ENCODE measurements at places on chromosomes 5 and 9.

DNA sequence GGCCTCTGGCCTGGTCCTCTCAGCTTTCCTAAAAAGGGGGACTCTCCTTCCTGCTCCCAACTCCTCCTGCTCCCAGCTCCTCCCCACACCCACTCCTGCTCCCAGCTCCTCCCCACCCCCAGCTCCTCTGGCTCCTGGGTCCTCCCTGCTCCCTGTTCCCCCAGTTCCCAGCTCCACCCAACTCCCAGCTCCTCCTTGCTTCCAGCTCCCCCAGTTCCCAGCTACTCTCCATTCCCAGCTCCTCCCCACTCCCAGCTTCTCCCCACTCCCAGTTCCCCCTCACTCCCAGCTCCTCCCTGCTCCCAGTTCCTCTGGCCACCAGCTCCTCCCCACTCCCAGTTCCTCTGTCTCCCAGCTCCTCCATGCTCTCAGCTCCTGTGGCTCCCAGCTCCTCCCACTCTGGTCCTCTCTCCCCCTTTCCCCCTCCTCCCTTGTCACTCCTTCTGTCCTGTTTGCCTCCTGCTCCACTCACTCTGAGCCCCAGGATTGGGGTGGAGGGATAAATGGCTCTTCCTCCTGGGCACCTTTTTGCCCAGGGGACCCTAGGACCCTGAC, 75.7 kb downstream of the KCNT1 start:
- no peak for DNase-seq

- DNase-seq = no peak
Measured at GRCh38 chr9:112046181-112046580, 128.9 kb downstream of the SUSD1 start.

GRCh38 chr5:139027150-139027549, 152.0 kb upstream of the LRRTM2 start:
- no peak for DNase-seq

- no peak for DNase-seq
Measured at GRCh38 chr5:154542581-154542980, 64.6 kb upstream of the HAND1 start.

DNA sequence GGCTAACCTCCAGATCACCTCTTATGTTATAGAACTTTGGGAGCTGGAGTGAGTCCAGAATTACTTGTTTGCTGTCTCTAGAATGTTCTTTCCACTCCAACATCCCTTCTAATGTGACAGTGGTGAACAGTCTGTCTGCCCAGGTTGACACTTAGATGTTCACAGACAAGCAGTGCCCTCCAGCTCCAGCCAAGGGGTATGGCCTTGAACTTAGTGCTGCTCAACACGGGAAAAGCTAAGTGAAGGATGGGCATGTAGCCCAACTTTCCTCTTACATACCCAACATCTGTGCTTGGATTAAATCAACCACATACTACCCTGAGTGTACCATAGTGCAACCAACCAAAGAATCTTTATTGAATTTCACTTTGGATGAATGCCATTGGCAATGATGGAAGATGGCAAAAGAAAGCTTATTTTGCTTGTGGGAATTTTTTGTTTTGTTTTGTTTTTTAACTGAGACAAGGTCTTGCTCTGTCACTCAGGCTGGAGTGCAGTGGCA, 201.2 kb downstream of the NXNL2 start:
- DNase-seq = no peak

- no peak for DNase-seq
Measured at GRCh38 chr5:452978-453710, 10.2 kb downstream of the EXOC3 start.

DNA sequence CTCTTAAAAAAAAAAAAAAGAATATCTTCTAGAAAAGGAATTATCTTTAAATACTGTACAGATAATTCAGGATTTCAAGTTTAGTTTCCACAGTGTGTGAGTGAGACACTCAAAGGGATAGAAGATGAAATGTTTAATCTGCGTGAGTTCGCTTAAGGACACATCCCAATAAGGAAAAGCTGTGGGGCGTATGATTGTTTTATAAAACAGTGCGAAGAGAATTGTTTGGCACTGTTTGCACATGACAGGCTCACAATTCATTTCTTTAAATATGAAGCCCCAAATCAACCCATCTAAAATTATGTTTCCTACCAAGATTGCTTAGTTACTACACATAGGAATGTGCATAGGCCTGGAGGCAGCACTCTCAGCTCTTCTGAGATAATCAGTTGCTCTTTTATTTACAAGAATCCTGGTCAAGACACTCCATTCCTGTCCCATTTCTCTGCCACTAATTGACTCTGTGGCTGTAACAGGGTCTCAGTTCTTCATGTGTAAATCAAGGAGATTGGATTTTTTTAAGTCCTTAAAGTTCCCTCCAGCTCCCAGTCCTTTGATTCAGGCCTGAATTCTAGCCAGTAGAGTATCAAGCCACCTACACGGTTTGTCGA, 60.1 kb downstream of the BHMT start:
- no peak for DNase-seq

- DNase-seq = no peak
Measured at GRCh38 chr9:93667627-93668026, 91.2 kb downstream of the PHF2 start.

DNA sequence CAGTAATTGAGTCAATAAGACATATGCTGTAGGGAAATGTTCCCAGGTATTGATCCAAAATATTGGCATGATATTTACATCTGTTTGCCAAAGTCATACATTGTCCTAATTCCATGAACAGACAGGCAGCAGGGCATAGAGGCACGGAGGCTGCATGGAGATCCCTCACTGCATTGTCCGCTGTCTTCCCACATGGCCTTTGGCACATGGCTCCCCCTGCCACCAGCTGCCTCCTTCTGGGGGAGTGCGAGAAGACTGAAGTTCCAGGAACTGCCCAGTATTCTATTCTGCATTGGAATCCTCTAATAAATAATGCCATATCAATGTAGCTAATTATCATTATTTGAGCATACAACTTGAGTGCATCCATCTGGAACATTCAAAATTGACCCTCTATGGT, 269.0 kb downstream of the FBXL7 start:
- DNase-seq = no peak

Measured in thoracic aorta (tissue), 2 donors.